ENCODE measurements at places on chromosomes 6 and 20.

DNA sequence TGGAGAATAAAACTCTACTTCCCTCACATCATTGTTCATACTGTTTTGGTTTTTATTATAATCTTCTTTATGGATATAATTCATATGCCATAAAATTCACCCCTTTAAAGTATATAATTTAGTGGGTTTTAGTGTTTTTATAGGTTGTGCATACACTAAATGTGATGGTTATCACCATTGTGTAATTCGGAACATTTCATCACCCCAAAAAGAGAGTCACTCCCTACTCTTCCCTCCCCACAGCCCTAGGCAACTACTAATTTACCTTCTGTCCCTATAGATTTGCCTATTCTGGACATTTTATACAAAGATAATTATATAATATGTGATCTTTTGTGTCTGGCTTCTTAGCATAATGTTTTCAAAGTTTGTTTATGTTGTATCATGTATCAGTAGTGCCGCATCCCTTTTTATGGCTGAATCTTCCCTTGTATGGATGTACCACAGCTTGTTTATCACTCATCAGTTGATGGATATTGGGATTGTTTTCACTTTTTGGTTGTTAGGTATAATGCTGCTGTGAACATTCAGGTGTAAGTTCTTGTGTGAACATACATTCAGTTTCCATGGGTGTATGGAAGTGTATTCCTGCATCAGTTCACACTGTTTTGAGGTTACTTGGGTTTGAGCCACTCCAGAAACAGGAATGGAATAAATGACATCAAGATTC lies 4.2 kb downstream of the TM9SF4 start:
- no peak for DNase-seq

GRCh38 chr6:39407446-39407993 lies 85.0 kb upstream of the KCNK16 start:
- DNase-seq, result no peak

DNA sequence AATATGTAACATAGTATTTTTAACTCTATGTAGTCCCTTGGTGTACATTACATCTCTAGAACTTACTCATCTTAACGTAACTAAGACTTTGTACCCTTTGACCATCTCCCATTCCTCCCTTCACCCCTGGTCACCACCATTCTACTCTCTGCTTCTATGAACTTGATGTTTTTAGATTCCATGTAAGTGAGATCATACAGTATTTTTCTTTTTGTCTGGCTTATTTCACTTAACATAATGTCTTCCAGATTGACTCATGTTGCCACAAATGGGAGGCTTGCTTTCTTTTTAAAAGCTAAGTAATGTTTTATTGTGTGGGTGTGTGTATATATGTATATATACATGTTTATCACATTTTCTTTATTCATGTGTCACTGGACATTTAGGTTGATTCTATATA lies 55.8 kb downstream of the TMEM200A start:
- DNase-seq, result no peak

DNA sequence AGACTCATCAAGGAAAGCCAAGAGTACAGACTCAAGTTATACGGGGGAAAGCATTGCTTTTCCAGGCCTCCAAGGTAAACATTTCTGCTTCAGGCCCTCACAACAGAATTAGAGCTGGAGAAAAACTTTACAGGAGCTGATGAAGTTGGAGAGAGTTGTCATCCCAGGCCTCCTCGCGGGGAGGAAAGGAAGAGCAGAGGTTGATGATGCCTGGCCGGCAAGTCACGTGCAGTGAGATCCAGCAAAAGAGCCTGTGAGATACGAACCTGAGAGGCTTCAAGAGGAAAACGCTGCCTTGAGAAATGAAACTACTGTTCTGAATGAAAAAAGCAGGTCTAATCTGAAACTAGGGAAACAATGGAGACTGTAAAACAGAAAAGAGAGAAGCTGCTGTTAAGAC lies 122.9 kb downstream of the FAM120B start:
- DNase-seq, result no peak

- no peak for DNase-seq
Observed at GRCh38 chr6:37913210-37913609, 93.7 kb downstream of the ZFAND3 start.

DNA sequence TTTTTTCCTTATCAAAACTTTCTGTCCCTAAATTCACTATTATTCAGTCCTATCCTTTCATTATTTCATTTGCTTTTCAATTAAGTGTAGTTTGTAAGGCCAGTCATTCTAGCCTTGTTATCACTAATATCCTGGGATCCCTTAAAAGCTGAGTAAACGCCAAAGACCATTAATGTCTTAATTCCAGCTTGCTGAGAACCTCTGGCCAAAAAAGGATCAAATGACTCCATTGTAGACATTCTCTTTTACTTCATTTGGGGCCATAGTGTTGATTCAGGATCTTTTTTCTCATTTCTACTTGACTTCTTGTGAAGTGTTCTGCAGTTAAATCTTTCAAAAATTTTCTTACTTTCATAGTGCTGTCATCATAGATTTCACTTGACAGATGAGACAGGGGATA lies 379.7 kb downstream of the LAMA2 start:
- DNase-seq, result no peak

DNA sequence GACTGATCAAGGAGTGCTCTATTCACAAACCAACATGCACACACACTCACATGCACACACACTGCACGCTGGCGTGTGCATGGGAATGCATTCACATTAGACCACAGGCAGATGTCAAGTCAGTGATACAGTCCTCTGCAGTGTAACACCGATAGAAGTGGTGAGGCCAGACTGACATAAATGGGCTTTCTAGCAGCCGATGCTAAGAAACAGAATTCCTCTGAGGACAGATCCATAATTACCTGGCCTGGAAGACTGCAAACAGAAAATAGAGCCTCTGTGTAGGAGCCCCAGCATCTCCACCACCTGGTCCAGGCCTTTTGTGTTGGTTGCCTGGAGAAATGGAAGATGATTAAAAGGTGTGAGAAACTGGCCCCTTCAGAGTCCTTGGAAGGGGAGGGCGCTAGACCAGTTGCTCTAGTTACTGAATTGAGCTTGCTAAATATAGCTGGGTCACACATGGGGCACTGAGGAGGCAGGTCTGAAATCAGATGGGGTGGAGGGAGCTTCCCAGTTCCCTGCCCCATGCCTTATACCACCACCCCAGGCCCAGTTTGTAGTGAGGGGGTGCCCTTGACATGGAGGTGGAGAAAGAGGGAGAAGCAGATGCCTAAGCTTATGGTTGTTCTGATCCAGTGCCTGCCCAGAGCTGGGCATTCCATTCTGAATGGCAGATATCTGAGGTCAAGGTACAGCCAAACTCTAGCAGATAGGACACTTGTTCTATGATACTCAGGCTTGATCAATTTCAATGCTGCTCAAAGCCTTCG lies 233.8 kb downstream of the LRFN2 start:
- DNase-seq, result no peak

DNA sequence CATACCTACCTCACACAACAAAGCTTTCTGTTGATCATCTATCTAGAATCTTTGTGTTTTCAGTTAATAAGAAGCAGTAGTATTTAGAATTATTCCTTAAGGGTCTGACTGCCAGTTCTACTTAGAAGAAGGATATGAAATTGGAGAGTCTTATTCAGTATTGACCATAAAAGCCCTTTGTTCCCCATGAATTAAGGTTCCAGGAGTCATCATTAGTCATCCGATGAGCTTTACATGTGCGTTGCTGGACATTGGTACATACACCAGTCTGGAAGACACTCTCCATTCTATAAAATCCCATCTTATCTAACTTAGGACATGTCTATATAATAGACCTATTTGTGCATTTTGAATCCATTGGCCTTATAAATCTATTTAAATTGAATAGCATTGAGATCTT lies 34.4 kb upstream of the RNF217 start:
- no peak for DNase-seq

DNA sequence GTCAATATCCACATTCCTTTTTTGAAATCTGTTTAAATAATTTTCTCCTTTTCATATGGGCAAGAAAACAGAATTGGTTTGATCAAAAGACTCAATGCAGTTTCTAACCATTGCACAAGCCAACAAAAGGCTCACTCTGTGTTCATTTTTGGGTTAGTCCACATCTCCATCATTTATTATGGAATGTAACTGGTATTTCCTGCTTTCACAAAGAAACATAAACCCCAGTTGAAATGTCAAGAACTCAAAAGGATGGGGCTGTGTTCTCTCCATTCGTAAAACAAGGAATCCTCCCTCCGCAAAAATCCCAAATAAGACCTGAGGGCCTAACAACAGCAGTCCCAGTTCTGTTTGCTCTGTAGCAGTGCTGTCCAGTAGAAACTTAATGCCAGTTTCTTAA lies 420.9 kb downstream of the GJA1 start:
- no peak for DNase-seq

DNA sequence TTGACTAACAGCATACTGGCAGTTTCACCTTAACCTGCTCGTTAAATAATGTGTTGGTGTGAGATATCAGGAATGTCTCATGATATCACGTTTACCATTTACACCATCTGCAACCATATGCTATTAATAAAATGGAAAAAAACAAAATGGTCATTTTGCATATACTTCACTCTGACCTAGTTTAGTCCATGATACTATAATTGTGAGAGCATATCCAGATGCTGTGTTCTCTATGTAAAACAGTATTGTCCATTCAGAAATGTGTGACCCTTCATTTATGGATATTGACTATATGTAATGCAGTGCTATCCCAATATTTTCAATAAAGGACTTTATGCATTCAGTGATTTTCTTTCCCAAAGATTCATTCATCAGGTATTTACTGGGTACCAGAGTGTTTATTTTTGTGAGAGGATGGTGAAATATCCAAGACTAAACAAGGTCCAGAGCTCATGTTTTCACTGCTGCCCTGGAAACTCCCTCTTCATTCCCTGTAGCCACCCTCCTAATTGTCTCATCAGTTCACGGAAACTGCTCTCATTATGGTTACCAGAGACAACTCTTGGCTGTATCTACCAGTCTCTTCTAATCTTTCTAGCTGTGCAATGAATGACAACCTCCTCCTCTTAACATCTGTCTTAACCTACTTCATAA lies 25.7 kb upstream of the HINT3 start:
- no peak for DNase-seq

GRCh38 chr6:83998021-83998584 lies 35.5 kb upstream of the MRAP2 start:
- DNase-seq, result no peak

DNA sequence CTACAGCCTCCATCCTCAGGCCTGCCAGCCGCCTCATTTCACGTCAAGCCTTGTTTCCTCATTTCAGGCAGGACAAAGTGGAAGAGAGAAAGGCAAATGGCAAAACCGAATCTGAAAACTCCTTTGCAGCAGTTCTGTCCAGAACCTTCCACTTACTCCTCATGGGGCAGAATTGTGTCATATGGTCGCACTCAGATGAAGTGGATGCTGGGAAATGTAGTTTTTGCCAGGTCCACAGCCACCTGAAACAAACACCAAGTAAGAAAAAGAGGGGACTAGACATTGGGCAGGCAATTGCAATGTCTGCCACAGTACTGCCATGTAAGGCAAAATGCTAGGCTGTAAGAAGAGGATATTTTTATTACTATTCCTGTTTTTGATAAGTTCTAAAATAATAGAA lies 44.9 kb downstream of the ISM1 start:
- no peak for DNase-seq

DNA sequence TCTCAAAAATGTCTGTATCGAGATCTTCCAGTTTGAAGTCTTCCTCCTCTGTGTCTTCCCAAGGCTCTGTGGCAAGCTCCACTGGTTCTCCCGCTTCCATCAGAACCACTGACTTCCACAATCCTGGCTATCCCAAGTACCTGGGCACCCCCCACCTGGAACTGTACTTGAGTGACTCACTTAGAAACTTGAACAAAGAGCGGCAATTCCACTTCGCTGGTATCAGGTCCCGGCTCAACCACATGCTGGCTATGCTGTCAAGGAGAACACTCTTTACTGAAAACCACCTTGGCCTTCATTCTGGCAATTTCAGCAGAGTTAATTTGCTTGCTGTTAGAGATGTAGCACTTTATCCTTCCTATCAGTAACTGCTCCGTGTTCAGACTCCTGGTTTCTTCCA lies 10.0 kb upstream of the DHX35 start:
- no peak for DNase-seq

GRCh38 chr6:143368426-143368825 lies 82.1 kb downstream of the ADAT2 start:
- DNase-seq, result no peak

DNA sequence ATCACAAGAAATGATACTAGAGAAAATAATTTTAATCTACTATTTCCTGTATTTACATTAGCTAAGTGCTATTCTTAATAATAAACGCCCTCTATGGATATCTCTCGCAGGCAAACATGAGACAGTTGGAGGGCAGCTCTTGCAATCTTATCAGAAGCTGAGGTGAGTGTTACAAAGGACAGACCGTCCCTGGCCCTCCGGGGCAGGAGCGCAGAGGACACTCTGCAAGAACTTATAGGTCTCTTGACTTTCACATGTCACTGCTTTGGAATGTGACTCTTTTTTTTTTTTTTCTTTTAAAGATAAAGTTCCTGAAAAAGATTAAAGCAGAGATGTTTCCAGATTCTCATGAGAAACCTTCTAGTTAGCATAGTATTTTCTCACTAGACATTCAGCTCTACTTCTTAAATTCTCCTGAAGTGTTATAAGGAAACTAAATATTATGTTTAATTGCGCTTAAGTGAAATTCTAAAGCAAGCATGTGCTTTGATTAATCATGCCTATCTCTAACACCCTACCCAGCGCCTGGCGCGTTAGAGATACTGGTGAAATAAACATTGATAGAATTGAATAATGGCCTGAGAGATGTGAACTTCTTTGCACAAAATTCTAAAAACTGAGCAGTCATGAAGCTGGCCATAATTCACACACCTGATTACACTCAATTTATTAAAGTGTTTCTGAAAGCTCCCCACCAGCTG lies 57.4 kb downstream of the SYTL3 start:
- no peak for DNase-seq

GRCh38 chr20:57746832-57747404 lies 37.1 kb upstream of the PMEPA1 start:
- no peak for DNase-seq

DNA sequence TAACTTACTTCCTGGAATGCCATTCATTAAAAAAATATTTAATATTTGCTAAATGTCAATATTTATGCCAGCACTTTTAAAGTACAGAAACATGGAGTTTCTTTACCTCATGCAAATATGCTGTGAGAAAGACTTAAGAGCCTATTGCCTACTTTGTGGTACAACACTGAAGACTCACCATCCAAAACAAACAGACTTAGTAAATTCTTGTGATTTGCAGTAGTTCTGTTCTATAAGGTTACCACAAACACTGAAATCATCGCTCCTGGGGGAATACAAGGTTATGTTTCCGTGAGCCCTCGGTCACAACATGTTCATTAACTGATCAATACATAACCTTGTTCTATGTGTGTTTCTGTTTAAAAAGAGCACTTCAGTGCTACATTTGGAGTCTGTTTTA lies 78.3 kb downstream of the ATG5 start:
- DNase-seq, result no peak

DNA sequence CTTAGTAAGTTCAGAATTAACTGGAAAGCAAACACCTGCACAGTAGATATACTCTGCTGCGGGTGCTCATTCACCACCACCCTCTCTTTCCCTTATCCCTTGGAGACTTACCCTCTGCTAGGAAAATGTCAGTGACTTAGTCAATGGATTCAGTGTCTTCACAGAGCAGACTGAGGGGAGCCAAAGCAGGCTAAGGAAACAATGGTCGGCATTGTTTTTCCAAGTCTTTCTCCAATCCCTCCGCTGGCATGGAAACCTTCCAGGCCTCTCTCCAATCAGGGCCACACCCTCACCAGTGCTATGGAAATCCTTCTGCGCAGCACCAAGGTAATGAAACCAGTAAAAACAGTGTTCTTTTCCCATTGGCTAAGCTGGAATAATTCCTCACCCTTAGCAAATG lies 531.2 kb downstream of the TFAP2B start:
- no peak for DNase-seq

- no peak for DNase-seq
Observed at GRCh38 chr6:1022719-1023118, 289.2 kb upstream of the FOXQ1 start.
